ENCODE measurements at places on chromosomes 16 and 17.

- no peak for DNase-seq
Measured at GRCh38 chr17:64323774-64324173, 60.7 kb upstream of the TEX2 start.

- DNase-seq, result no peak
Measured at GRCh38 chr17:68624381-68624780, 23.2 kb upstream of the FAM20A start.

DNA sequence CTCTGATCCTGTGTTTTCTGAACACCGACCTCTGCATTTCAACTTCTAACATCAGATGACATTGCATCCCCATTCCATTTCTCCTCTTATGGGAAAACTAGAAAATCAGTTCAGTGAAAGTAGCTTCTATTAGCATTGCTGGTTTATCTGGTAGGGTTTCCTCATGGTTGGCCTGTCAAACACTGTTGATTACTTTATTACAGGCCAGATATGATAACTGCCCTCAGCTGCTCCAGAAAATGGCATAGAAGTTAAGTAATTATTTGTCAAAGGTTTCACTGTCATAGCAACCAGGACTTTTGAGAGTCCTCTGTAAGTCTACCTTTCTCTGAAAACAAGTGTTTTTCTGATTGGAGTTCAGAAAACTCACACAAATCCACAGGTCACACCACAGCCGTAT is 3.0 kb downstream of the GFOD2 start:
- no peak for DNase-seq

- DNase-seq, result no peak
Measured at GRCh38 chr17:69909389-69909788, 165.6 kb upstream of the KCNJ16 start.

DNA sequence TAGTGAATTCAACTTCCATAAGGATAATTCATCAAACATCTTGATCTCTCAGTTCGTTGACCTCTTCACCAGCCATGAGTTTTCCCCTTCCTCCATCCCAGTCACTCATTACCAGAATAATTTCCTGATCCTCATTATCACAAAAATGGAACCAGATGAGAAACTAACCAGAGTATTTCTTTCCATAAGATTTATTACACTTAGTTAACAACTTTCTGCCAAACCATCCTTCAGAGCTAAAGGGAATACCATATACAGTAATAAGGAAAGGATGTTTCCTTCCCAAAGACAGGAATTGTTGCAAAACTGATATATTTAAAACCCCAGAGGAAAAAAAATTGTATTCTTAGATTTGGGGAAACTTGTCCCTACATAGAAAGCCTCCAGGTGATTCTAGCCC is 8.6 kb downstream of the KRTAP29-1 start:
- DNase-seq, result no peak

GRCh38 chr17:35117984-35118383 is 1.7 kb downstream of the RAD51D start:
- DNase-seq, result no peak

GRCh38 chr17:42950044-42950783 is 14.0 kb downstream of the AARSD1 start:
- DNase-seq, result no peak

DNA sequence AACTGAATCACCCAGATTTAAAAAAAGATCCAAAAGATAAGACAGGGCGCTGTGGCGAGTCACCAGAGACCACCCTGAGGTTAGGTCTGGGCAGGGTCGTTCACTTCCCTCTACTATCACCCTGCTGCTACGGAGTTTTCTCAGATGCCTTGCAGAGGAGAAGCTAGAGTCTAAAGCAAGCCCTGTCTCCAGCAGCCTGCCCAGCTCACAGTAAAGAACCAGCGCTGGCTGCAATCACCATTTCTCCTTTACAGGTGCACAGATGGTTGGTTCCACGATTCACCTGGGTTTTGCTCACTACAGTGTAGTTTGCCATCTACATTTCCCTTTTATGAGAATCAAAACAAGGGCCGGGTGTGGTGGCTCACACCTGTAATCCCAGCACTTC is 71.3 kb downstream of the SRCIN1 start:
- no peak for DNase-seq

GRCh38 chr17:74945543-74945942 is 9.8 kb downstream of the OTOP3 start:
- DNase-seq, result no peak

DNA sequence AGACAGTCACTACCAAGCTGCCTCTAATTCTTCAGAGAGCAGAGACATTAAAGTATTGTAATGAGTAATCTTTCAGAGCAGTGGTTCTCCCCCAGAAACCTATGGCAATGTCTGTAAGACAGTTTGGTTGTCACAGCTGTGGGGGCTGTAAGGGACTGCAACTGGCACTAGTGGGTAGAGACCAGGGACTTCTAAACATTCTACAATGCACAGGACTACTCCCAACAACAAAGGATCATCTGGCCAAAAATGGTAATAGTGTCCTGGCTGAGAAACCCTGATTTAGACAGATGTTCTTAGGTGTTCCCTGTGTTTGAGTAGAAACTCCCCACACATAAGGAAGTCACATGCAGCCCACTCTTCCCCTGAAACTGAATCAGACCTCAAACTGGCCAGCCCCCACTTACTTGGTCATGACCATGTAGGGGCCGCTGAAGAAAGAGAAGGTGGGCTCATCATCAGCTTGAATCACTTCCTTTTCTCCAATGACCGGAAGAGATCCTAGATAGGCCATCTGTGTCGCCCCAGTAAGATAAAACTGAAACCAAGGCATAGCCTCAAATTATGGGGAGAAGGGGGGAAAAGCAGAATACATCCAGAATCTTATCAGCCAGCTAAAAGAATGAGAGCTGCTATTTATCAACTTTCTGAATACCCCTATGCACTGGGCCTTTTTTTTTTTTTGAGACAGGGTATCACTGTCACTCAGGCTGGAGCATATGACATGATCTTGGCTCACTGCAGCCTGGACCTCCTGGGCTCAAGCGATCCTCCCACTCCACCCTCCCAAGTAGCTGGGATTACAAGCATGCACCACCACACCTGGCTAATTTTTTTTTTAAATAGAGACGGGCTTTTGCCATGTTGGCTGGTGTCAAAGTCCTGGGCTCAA is 75.8 kb downstream of the TEX14 start:
- no peak for DNase-seq

DNA sequence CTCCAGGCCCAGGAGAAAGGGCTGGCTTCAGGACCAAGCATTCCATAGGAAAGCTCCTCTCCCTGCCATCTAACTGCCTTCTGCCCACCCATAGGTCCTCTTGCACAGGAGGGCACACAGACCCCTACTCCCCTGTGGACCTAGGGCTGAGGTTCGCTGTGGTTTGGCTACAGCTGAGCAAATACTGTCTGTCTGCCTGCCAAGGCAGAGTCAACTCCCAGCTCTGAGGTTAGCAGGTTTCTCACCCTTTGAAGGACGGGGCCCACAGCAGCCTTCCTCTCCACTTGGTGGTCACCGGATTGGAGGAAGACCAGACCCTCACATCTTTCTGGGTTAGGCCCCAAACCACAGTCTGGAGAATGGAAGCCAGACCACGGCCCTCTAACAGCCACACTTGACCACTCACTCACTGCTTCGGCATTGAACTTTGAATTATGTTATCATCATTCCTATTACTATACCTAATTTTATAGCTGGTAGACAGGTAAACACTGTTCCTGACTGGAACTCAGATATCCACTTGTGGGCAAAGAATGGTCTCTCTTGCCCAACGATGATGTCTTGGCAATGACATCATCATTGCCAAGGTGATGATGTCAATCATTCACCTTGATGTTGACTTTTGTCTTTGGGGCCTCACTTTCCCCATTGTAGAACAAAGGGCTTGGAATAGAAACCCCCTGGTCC is 14.2 kb downstream of the CBX4 start:
- DNase-seq, result no peak

DNA sequence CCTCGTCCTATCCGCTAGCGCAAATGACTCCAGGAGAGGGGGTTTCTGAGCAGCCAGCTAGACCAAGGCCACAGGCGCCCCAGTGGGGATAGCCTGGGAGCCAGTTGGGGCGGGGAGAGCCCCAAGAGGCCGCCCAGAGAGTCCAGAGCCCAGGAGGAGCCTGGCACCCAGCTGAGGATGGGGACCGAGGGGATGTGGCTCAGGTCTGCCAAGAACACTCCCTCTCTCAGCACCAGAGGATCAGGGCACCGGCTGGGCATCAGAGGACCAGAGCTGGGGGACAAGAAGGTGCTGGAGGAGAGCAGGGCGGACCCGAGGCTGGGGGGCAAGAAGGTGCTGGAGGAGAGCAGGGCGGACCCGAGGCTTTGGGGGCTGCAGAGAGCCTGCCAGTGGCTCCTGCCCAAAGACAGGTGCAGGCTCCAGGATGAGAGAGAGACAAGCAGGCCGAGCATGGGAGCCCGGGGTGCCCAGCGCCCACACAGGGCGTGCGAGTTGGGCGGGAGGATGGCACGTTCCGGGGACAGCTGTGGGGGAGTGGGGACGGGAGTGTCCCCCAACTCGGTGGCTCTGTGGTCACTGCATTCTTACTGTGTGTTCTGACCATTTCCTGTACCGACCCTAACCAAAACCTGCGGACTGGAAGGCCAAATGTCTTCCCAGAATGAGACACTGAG is 39.4 kb downstream of the TIMM22 start:
- DNase-seq, result no peak

DNA sequence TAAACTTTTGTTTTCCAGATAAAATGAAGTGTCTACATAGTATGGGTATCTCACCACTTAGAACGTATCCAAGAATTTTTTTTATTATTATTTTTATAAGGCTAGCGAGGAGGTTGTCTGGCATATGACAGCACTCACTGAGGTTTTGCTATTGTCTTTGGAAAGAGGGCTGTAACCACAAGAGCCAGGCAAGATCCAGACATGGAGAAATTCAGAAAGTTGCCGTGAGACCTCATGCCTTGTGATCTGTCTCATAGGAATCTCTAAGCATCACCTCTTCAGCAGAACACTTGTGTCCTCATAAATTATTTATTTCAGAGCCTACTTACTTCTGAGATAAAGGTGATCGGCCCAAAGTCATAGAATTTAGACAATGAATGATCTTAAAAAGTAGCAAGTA is 410.8 kb downstream of the CDH11 start:
- no peak for DNase-seq

DNA sequence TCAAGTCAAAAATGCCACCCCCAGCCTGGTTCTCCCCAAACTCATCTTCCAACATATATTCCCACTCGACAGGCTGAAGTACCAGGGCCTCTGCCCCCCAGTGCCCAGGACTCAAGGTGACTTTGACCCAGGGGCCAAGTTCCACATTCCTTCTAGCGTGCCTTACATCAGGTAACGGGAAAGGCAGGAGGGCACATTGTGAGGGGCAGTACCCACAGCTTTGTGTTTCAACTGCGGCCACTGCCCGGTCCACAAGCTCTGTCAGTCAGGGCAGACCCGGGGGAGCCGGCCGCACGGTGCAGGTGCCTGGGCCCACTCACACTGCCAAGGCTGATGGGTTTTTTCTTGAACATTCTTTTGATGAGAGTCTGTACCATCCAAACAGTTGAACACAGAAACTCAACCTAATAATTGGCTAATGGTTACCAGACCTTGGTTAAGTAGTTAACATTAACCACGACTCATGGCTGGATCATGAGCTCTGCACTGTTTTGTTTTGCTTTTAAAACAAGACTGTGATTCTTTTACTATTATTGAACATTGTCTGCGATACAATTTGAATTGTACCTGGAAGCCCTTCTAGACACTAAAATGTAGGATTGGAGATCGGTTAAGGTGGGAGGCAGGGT is 17.6 kb downstream of the ACE start:
- no peak for DNase-seq

DNA sequence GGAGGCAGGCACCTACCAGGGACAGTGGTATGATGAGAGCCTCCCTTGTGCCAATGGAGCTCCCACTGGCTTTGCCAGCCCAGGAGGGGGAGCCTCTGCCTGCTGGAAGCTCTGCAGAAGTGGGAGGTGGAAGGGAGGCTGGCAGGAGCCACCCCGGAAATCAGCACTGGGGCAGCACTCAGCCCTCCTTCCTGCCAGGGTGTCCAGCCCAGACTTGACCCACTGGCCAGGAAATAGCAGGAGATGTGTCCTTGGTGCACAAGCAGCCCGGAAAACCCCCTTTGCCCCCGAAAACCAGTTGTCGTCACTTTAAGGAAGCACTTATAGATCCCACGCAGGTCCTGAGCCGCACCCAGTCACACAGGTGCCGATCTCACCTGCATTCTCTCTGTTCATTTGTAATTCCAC is 49.3 kb upstream of the CACNG4 start:
- DNase-seq, result no peak

All from iPS DF 19.7 (cell line).